ENCODE measurements at places on chromosomes 4 and X. TPM values are rescaled to one million over a fixed set of nuclear protein-coding genes. Genes with fewer than 3 reads are reported as not detected.
A peak's percentile ranks its signal among the peaks of the same experiment; 100 is the strongest.

STARD8 gene
- 6.6 TPM for total RNA-seq

PRRG3 gene
- not detected for total RNA-seq

CXorf38 gene
- total RNA-seq: 8.7 TPM

AMBN gene
- total RNA-seq: not detected

FANCB gene
- total RNA-seq: 0.11 TPM

GRCh38 chrX:46791927-46792809, 33.2 kb upstream of the SLC9A7 start:
- DNase-seq: no peak

GRCh38 chr4:6773106-6773505, 9.4 kb upstream of the KIAA0232 start:
- DNase-seq: no peak

GRCh38 chr4:156775813-156776212, 195.8 kb downstream of the PDGFC start:
- no peak for DNase-seq

DNA sequence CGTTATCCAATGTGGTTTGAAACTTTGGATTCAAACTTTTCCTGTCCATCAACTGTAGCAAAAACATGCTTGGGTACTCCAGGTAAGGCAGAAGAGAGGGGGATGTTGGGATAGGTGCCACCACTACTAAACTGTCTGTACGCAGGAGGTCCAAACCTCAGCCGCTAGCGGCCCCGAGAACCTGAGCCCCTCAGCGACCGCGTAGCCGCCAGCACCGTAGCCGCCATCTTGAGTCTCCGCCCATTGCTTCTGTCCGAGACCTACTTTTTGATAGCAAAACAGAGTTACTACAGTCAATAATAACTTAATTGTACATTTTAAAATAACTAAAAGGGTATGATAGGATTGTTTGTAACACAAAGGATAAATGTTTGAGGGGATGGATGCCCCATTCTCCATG, 119.9 kb upstream of the GRID2 start:
- no peak for DNase-seq

DNA sequence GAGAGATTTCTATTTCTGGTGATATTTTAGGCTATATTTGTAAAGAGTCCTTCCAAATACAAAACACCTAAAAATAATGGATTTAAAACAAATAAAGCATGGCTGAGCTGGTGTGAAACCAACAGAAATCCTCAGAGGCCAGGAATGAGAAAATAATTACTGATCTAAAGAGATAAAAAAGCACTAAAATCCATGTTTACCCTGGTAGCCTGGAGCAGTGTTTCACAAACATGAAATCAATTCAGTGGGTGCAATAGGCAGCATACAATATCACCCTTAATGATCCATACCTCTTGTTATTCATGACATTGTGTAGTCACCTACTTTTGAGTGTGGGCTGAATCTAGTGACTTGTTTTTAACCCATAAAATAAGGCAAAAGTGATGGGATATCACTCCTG, 14.6 kb downstream of the PFKFB1 start:
- no peak for DNase-seq

GRCh38 chr4:153013202-153013977, 77.3 kb downstream of the FHDC1 start:
- no peak for DNase-seq

GRCh38 chrX:41449615-41450014, 2.5 kb downstream of the NYX start:
- peak; percentile 47 for DNase-seq

DNA sequence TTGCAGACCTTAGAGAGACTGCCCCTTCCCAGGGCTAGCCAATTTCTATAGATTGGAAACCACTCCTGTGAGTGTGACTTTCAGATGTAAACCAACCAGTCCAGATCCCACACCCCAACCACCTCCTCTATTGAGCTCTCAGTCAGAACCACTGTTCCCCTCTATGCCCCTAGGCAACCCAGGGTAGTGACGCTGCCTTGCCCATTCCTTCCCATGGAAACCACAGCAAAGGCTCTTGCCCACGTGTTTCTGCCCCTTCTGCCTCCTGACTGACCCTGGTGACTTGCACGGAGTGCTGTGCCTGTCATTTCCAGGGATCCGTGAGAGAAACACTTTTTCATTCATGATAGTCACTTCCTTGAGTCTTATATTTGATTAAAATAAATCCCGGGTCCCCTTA, 32.4 kb downstream of the CYTL1 start:
- no peak for DNase-seq

DNA sequence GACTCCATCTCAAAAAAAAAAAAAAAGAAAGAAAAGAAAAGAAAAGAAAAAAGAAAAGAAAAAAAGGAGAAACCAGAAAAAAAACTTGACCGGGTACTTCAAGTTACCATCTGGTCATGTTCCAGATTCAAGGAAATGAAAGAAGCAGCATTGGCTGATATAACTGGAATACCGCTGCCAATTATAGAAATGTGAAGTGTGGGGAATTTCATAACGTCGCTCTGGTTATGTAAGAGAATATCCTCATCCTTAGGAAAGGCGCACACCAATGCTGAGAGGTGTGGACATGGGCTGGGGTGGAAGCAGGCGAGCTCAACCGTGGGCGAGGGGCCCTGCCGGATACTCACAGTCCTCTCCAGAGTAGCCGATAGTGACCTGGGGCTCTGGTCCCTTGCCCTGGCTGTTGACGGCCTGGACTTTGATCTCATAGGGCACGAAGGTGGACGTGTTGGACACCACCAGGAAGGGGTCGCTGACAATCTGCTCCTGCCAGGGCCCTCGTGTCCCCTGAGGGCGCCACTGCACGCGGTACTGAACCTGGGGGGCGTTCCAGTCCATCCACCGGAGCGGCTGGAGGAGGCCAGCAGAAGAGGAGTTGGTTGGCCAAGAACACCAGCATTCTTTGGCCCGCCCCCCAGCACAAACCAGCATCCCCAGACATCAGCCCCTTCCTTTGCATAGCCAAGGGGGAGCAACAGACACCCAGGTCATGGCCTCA, 19.5 kb downstream of the L1CAM start:
- no peak for DNase-seq

- no peak for DNase-seq
Observed at GRCh38 chr4:3532751-3533422, 665 bp upstream of the LRPAP1 start.

DNA sequence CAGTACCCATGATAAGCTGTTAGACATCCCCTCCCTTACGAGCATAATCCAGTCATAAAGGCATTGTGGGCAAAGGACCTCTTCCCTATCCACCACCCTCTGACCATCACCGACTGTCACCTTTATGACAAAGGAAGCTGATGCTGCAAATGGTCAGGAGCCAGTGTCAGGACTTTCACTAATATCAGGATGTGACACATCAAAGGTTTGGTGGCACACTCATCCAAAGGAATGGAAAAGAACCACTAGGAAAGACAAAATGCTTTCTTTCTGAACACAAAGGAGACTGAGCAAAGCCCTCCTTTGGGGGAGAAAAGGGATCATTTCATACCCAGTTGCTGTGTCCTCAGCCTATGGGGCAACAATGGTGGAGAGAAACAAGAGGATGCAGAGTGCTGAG, 66.9 kb upstream of the PROM1 start:
- no peak for DNase-seq

DNA sequence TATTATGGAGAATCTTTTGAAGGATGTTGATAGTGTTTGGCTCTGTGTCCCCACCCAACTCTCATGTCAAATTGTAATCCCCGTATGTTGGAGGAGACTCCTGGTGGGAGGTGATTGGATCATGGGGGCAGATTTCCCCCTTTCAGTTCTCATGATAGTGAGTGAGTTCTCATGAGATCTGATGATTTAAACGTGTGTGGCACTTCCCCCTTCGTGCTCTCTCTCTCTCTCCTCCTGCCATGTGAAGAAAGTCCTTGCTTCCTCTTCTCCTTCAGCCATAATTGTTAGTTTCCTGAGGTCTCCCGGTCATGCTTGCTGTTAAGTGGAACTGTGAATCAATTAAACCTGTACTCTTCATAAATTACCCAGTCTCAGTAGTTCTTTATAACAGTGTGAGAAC, 166.1 kb upstream of the NUDT6 start:
- no peak for DNase-seq

- DNase-seq: peak; percentile 70
Observed at GRCh38 chr4:143381189-143382118, 44.8 kb downstream of the GAB1 start.

DNA sequence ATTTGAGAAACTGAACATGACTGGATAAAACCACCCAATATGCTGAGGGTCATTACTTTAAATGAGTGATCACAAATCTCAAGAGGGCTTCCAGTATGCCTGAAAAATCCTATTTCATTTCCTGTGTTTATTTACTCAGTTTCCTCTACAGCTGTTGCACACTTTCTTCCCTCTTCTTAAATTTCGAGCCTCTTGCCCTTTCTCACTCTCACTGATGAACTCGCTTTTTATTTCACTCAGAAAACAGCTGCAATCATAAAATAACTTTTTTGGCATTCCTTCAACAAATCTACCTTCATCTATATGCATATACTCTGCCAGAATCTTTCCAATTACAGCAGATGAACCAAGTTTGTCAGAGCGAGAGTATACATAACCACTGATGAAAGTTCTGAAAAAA, 101.3 kb downstream of the EIF4E start:
- DNase-seq: no peak

DNA sequence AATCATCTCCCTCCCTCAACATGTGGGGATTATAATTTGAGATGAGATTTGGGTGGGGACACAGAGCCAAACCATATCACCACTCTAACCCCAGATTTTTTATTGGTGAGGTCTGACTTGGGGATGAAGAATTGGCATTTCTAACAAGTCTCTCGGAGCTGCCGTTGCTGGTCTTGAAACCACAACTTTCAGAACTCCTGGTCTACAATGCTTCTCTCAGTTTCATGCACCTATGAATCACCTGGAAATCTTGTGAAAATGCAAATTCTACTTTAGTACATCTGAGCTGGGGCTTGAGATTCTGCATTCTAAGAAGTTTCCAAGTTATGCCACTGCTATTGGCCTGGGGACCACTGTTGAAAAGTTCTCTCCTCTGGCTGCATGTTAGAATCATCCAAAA, 78.6 kb downstream of the PALLD start:
- DNase-seq: no peak

DNA sequence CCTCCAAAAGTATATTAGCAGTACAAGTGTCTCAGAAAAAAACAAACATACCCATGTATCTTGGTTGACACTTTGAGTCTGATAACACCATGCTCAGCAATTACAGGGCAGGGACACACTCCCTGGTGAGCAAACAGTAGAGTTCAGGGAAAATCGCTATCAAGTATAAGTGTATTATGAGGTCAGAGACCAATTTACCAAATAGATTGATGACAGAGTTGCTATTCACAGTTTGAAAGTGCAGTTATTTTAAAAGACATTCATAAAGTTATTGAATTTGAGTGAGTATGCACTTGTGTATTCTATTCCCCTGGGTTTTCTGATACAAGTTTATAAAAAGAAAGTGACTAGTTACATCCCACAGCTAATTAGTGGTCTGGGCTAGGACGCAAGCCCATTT, 10.2 kb upstream of the LONRF3 start:
- no peak for DNase-seq

DNA sequence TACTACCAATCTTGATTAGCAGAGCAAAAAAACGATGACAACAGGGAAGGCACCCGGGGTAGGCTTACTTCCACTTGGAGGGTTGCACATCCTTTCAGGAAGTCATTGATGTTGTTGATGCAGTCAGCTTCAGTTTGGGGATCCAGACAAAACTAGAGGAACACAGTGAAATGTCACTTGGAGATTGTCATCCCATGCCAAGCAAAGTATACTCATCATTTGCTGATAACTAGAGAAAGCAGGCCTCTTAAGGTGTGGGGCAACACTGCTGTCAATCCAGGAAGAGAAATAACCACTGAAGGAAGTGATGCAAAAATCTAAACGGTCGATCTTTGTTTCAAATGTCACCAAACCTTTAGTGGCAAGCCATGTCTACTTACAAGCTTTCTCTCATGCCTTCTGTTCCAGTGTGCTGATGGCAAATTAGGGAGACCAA, 1.4 kb downstream of the ARHGEF6 start:
- no peak for DNase-seq

DNA sequence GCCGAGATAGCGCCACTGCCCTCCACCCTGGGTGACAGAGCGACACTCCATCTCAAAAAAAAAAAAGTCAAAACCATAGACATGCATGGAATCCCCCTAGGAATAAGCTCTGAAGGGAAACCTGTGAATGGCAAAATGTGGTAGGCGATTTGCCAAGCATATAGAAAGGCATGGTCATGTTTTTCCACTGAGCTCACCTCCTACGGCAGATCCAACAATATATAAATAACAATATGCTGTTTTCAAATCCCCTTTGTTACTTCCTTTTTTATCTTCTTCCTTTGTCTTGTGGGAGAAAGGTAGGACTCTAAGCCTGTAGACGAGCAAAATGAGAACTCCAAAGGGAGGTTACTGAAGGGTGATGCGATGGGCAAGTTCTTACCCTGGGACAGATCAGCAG, 219.0 kb downstream of the PALLD start:
- DNase-seq: no peak

DNA sequence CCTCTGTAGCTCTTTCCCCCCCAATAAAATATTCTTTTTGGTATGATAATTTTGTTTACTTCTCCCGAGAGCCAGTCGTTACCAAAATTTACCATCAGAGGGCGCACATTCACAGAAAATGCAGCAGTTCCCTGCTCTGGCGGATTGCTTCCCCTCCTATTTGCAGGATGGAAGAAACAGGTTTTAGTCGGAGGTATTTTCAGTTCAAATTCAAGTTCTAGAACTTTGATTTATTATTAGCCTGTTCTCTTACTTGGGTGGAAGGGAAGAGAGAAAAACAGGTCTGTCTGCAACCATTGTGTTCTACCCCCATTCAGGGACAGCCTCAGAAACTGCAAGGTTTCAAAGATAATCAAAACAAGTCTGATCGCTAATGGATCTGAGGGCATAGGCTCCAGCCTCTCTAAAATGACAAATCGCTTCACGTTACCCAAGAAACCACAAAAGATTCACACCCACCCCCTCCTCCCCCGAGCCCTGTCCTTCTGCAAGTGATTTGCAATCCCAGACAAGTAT, 263.8 kb upstream of the RPS6KA3 start:
- DNase-seq: peak; percentile 23

- no peak for DNase-seq
Observed at GRCh38 chr4:40458683-40459082, 123.5 kb downstream of the CHRNA9 start.

GRCh38 chr4:181536811-181537434, 706.3 kb upstream of the TENM3 start:
- DNase-seq: no peak

GRCh38 chr4:145739845-145740244, 59.9 kb downstream of the C4orf51 start:
- no peak for DNase-seq

Measured in gastrocnemius medialis (tissue), 4 donors.